ENCODE measurements at places on chromosomes 11 and 22.

DNA sequence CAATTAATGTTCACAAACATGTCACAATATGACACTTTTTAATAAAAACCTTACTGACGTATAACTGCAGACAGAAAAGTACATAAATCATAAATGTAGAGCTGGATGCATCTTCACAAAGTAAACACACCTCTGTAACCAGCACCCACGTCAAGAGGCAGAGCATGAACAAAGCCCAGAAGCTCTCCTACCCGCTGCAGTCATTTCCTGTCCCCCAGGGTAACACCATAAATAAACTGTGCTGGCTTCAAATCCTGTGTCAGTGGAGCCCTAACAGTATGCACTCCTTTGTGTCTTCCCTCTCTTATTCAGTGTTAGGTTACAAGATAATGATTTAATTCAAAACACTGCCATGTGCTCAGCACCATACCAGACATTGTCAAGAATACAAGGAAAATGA, 5.7 kb downstream of the SYT13 start:
- no peak for DNase-seq

DNA sequence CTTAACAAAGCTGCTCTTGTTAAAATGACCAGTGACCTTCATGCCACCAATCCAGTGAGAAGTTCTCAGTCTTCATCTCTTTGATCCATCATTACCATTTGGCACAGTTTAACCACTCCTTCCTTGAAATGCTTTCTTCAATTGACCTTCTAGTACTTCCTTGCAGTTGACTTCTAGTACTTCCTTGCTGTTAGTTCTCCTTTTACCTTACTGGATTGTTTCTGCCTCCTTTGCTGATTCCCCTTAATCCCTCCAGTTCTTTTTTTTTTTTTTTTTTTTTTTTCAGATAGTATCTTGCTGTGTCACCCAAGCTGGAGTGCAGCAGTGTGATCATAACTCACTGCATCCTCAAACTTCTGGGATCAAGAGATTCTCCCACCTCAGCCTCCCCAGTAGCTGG, 66.0 kb upstream of the HORMAD2 start:
- no peak for DNase-seq

DNA sequence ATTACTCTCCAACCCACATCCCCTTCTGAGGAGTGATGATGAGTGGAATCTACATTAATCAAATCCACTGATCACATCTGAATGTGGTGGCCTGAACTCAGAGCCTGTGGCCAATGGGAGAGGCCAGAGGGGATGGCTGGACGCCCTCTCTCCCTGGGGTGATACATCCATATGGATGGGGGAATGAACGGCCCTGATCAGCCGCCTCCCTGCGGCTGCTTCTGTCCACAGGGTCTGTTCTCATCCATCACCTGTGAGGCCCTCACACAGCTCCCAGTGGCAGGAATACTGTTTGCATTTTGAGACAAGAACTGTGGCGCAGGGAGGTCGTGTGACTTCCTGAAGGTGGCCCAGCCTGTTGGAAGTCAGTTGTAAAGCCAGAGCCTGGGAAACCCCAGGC, 78.3 kb upstream of the SHISAL1 start:
- peak; percentile 7 for DNase-seq

- no peak for DNase-seq
These were observed 727.7 kb upstream of the ANO5 start for GRCh38 chr11:21465203-21465602.

DNA sequence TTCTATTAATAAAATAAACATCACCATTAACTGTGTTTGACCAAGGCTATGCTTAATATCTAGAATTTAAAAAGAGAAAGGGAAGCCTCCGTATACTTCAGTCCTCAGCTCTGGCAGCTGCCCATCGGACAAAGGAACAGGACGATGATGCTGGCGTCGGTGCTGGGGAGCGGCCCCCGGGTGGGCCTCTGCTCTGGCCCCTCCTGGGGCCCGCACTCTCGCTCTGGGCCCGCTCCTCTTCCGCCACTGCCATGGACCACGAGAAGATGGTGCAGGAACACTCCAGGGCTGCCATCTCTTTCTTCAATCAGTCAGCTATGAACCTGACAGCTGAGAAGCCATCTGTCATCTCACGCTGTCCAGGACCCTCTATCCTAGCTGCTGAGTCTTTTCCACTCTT, 25.3 kb downstream of the PDHX start:
- no peak for DNase-seq

- peak; percentile 83 for DNase-seq
These were observed at the start of gene VEGFB for GRCh38 chr11:64233913-64234586. Gene VEGFB, plus strand, starts transcription at chr11:64234584. Its CDS starts 250 bp downstream, at chr11:64234834.

DNA sequence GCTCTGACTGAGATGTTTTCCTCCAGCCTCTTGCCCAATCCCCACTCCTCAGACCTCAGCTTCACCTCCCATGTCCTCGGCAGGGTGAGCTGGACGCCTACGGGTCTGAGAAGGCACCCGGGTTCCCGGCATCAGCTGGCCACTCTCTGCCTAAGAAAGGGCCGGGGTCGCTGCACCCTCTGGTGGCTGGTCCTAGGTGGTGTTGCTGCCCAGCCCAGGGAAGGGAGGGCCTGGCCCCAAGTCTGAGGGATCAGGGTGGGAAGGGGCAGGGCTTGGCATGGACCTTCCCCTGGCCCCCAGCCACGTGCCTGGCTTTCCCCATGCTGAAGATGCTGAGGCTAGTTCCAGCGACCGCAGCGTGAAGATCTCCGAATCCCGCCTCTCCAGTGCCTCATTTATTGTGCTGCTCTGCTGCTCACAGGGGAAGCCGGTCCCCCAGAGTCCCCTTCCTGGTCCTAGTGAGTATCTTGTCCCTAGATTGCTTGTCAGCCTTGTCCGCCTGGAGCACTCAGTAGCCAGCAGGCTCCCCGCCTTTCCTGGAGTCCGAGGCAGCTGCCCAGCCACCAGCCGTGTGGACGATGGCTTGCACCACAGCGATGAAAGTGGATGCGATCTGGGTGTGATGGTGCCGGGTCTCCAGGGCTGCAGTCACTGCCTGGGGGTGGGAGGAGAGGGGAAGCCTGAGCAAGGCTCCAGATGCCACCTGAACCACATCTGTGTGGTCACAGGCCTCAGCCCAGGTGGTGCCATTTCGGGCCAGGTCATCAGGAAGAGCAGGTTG, 2.9 kb upstream of the GGT5 start:
- DNase-seq: peak; percentile 93
